Peyer's patch (tissue), 4 donors: ENCODE measurements at places on chromosomes 1 and 21. TPM values are rescaled to one million over a fixed set of nuclear protein-coding genes. Genes with fewer than 3 reads are reported as not detected.

Gene IGSF3
- total RNA-seq = 15.7 TPM

Gene TAS1R1
- not detected for total RNA-seq

GRCh38 chr1:246213502-246213901 is 293.6 kb downstream of the SMYD3 start:
- DNase-seq = no peak

GRCh38 chr1:3241236-3241550 is 172.2 kb downstream of the PRDM16 start:
- no peak for DNase-seq

- DNase-seq = no peak
Measured at GRCh38 chr1:77406661-77407060, 124.8 kb downstream of the AK5 start.
